ENCODE measurements at places on chromosomes 2 and 18. TPM values are rescaled to one million over a fixed set of nuclear protein-coding genes. Genes with fewer than 3 reads are reported as not detected.

The FOXI3 gene
- total RNA-seq: not detected

The TMEM178A gene
- total RNA-seq: not detected

The COL6A3 gene
- total RNA-seq: 1.8 TPM

The RNF144A gene
- 11.3 TPM for total RNA-seq

The PID1 gene
- 0.20 TPM for total RNA-seq

The SERPINB10 gene
- not detected for total RNA-seq

The CRYGC gene
- total RNA-seq: not detected

The TPO gene
- total RNA-seq: not detected

The AKAIN1 gene
- total RNA-seq: not detected

The IL36B gene
- total RNA-seq: not detected

The FBXO48 gene
- total RNA-seq: 0.20 TPM

The GALR1 gene
- not detected for total RNA-seq

The XDH gene
- total RNA-seq: not detected

The SLC19A3 gene
- total RNA-seq: not detected

The CXCR1 gene
- not detected for total RNA-seq

The GALNT5 gene
- total RNA-seq: not detected

The HIBCH gene
- total RNA-seq: 13.9 TPM

The SRD5A2 gene
- not detected for total RNA-seq

The ACMSD gene
- not detected for total RNA-seq

The CRIM1 gene
- total RNA-seq: 420 TPM

The PLGLB2 gene
- total RNA-seq: 1.2 TPM

The PROKR1 gene
- total RNA-seq: not detected

The FMNL2 gene
- total RNA-seq: 48.4 TPM

The SYT4 gene
- total RNA-seq: not detected

The NTSR2 gene
- not detected for total RNA-seq

The GPR17 gene
- total RNA-seq: not detected

The GMPPA gene
- 22.2 TPM for total RNA-seq

The MEP1B gene
- not detected for total RNA-seq

The RNMT gene
- total RNA-seq: 12.6 TPM

The COPS8 gene
- 53.0 TPM for total RNA-seq

The ABCB11 gene
- total RNA-seq: not detected

The UPP2 gene
- not detected for total RNA-seq

The NRP2 gene
- 137 TPM for total RNA-seq

The PSMG2 gene
- 68.4 TPM for total RNA-seq

The NGEF gene
- total RNA-seq: 0.22 TPM

The KHK gene
- total RNA-seq: 3.4 TPM

The CHCHD5 gene
- total RNA-seq: 5.7 TPM

The PLA2R1 gene
- 7.0 TPM for total RNA-seq

The NEUROD1 gene
- not detected for total RNA-seq

The SERPINB11 gene
- total RNA-seq: not detected

The PLB1 gene
- total RNA-seq: 0.22 TPM

The LINC00305 gene
- total RNA-seq: 0.20 TPM

The STARD6 gene
- 0.20 TPM for total RNA-seq

The TCF7L1 gene
- total RNA-seq: 7.5 TPM

The NYAP2 gene
- total RNA-seq: not detected

The MYO3B gene
- total RNA-seq: not detected

The ACOXL gene
- total RNA-seq: not detected

The GPR45 gene
- total RNA-seq: not detected

The RAB6C gene
- under 0.01 TPM for total RNA-seq

The CBLN2 gene
- under 0.01 TPM for total RNA-seq

The OR6B2 gene
- total RNA-seq: not detected

The GRHL1 gene
- 0.40 TPM for total RNA-seq

The EMILIN2 gene
- total RNA-seq: 4.8 TPM

All from lung microvascular endothelial cell (primary cell).